Hippocampal formation (tissue), 2 donors: ENCODE measurements at places on chromosomes 7 and 10.

DNA sequence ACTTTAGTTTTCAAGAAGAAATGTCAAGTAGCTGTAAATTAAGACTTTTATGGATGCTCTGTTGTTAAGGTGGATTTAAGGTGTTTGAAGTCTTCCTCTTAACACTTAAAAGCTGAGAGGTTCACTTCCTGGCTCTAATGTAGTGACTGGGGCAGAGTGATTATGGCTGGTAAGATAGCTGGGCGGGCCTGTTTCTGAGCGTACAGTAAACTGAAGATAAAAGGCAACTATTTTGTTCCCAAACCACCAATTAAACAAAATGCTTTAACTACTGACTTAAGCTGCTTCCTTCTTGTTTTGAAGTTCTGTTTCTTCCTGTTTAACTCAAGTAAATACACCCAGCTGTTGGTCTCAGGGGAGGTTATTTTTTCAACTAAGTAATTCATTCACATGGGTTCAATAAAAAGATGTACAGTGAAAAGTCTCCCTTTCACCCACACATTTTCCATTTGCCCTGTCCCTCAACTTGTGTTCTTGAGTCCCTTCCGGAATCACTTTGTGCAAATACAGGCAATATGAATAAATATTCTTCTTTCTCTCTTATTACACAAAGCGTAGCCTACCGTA, 19.3 kb downstream of the VWA2 start:
- no peak for DNase-seq

DNA sequence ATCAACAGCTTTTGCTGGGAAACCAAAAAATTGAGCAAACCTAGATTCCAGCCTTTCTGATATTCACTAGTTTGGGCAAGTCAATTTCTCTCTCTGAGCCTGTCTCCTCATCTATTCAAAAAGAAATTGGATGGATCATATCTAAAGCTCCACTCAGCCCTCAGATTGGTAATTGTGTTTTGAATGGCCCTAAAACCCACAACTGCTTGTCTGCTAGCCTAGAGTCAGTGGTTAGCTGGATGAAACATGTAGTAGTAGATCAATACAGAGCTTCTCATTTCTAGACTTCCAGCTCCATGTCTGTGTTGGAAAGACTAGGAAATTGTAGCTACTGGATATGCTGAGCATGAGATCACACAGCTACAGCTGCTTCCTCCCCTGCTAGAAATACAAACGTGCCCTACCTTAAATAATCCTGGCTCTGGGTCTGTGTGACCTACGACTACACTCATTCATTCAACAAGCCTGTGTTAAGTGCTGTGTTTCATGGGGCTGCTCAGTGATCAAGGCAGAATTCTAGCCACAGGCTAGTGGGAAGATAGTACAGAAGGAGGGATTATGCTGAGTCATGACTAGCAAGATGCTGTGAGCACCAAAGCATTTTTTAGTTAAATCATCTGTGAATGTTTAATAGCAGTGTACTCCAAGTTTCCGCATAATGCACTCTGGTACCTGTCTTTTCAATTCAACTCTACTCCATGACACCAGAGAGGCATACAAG, 15.7 kb downstream of the DNTT start:
- DNase-seq, result no peak

DNA sequence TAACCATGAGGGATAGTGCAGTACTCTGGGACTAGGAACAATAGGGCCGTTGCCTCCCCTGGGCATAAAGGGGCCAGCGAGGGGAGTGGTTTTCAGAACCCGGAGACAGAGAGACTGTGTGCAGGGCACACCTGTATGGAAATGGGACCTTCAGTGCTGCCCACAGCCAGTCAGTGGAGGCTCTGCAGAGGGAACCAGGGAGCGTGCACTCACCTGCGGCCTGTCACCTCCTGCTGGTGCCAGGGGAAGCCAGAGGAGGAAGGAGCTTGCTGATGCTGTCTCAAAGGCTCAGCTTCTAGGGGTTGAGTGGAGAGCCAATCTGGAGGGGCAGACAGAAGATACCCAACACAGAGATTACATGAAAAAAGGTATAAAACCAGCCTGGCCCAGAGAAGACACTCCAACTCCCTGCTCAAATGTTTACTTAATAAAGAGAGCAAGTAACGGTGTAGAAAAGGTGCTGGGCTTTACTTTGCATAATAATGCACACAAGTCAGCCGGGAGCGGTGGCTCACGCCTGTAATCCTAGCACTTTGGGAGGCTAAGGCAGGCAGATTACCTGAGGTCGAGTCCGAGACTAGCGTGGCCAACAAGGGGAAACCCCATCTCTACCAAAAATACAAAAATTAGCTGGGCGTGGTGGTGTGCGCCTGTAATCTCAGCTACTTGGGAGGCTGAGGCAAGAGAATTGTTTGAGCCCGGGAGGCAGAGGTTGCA, 35.5 kb upstream of the WAPL start:
- no peak for DNase-seq

DNA sequence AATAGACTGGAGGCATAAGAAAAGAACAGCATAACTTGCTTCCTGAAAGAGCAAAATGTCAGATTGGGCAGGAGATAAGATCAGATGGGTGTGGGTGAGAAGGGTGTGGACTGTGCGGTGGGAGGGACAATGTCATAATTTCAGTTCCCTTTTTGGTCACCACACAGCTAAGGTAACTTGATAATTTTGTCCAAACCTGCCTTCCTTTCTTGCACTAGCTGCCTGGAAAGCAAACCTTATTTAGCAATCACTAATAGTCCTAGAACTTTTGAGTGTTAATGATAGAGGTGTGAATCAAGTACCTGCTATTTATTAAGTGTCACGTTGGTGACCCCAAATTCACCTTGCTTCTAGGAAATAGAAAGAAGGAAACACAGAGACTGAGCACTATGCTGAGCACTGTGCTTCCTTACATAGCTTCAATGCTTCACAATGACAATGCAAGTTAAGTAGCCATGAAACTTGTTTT, 72.4 kb upstream of the SP4 start:
- DNase-seq, result no peak

DNA sequence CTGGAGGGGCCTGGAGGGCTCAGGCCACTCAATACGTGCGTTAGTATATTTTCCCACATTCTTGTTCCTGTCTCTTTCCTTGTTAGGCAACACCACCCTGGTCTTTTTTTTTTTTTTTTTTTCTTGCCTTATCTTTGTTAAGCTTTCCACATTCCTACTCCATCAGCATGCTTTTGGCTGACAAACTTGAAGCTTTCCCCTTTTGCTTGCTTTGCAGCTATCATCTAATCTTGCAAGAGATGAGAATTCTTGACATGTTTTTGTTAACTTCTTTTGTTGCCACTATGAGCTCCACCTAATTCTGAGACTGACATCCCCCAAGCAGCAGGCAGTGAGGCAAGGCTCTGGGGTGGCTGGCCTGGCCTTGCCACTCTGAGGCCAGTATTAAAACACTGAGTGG, 52.5 kb upstream of the NRP1 start:
- no peak for DNase-seq

- DNase-seq, result no peak
Observed at GRCh38 chr10:79488336-79488735, 24.0 kb upstream of the EIF5AL1 start.

DNA sequence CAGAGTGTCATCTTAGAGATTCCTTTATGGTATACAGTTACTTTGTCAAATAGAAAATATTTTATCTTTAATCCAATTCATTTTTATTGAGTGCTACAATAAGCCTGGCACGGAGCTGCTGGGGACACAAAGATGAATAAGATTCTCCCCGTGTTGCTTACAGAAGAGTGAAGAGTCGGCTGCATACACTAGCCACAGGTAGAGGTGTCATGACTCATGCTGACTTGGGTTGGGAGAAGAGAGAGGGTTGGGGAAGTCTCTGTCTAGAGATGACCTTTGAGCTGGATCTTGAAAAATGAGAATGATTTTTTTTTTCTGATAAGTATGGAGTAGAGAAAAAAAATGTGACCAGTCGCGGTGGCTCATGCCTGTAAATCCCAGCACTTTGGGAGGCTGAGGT, 289.9 kb upstream of the CELF2 start:
- no peak for DNase-seq

DNA sequence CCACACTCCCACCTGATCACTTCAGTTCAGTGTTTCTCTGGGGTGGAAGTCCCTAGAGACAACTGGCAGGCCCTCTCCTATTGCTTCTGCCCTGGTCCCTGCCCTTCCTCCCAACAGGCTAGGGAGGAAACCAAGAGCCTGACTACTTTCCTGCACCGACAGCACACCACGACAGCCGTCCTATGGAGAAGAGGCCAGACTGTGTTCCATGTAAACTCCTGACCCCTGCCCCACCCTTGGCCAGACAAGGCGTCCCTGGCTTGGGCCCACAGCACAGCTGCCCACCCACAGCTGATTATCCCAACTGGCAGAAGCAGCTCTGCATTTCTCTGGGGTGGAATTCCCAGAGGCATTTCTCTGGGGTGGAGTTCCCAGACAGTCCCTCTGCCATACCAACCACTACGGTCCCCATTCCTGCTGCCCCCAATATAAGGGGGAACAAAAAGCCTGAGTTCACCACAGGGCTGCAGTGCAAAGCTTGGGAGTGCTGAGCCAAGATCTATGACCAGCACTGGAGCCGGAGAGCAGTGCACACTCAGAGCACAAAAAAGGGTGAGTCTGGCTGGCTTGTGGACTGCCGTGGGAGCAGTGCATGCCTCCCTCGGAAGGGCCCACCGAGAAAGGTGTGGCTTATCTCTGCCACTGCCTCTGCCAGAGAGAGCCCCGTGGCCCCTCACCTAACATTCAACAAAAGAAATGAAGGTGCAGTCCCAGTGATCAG, 193.4 kb downstream of the HPSE2 start:
- no peak for DNase-seq

DNA sequence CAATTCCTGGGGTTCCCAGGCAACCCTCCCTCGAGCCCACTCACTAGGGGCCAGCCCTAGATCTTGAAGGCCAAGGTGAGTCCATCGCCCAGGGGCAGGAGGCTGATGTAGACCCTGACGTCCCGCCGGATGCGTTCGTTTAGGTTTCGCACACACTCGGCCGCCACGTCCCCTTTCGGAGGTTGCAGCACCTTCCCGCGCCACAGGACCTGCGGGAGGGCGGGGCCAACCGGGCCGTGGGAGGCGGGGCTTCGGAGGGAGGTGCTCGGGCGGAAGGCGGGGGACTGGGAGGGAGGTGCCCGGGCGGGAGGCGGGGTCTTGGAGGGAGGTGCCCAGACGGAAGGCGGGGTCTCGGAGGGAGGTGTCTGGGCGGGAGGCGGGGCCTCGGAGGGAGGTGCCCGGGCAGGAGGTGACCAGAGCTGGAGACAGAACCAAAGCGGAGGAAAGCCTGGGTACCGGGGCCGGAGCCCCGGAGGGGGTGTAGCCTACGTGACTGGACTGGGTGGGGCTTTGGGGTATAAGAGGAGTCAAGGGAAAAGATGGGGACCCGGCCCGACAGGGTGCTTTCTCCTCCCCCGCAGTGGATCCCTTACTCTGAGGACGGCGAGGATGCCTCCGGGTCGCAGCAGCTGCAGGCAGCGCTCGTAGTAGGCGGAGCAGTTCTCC, 1.6 kb downstream of the COMTD1 start:
- DNase-seq, result peak; percentile 54

DNA sequence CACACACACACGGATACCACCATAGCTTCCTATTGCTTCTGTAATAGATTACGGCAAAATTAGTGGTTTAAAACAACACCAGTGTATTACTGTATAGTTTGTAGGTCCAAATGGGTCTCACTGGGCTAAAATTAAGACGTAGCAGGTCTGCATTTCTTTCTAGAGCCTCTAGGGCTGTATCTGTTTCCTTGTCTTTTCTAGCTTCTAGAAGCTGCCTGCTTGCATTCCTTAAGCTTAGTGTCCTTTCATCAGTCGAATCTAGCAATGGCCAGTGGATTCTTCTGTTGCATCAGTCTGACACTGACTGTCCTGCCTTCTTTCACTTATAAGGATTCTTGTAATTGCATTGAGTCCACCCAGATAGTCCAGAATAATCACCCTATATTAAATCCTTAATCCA, 882.3 kb downstream of the PCDH15 start:
- DNase-seq, result no peak

- no peak for DNase-seq
Observed at GRCh38 chr7:41816111-41816510, 113.2 kb upstream of the INHBA start.

DNA sequence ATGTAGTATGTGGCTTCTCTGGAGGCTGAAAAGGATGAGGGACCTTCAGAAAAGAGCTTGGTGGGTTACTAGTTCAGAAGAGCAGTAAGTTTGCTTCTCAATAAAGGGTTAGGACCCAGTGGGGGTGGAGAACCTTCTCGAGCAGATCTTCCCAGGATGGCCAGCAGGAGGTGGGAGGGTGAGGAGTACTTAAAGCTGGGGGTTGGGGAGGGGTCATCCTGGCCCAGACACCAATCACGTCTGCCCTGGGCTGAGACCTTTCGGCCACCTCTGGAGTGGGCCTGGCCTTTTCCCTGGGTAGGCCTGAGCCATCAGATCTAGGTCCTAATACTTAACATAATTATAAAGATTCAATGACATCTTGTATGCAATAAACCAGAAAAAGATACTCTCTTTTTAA, 149.0 kb upstream of the TCF7L2 start:
- no peak for DNase-seq

GRCh38 chr7:27868131-27868550, 128.2 kb downstream of the TAX1BP1 start:
- DNase-seq, result no peak

GRCh38 chr7:93018716-93019115, 99.1 kb downstream of the SAMD9 start:
- DNase-seq, result no peak

GRCh38 chr10:93300288-93300917, 181.7 kb downstream of the MYOF start:
- DNase-seq, result no peak
